ENCODE measurements at places on chromosomes 12 and 14.
A peak's percentile ranks its signal among the peaks of the same experiment; 100 is the strongest.

- no peak for DNase-seq
These were observed 475.6 kb upstream of the SOX5 start for GRCh38 chr12:24424889-24425600.

GRCh38 chr14:23045419-23046357 lies 3.7 kb downstream of the PSMB11 start:
- no peak for DNase-seq

GRCh38 chr12:21828136-21828775 lies 53.8 kb upstream of the KCNJ8 start:
- no peak for DNase-seq

GRCh38 chr14:33045760-33046159 lies 107.1 kb downstream of the NPAS3 start:
- DNase-seq: no peak

- no peak for DNase-seq
These were observed 371.8 kb downstream of the ZFP36L1 start for GRCh38 chr14:68421116-68421515.

- no peak for DNase-seq
These were observed 252.6 kb downstream of the FOXN3 start for GRCh38 chr14:89164168-89165073.

DNA sequence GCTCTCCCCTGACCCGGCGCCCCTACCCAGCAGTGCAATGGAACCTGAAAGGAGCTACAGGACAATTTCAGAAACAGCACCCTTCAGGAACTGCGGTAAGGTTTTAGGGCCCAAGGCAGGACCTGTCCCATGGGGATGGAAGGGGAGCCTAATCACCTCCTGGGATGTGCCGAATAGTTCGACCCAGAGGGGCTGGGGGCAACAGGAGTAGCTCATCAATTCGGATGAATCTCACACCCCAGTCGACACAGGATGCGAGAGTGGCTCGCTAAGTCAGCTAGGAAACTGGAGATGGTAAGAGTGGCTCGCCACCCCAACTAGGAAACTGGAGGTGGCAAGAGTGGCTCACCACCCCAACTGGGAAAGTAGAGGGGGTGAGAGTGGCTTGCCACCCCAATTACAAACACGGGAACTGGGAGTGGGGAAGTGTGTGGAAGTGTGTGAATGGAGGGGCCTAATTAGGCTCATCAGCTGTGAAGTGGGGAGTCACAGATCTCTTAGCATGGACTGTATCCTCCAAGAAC lies 57.1 kb downstream of the DHRS2 start:
- DNase-seq: no peak

GRCh38 chr12:80707830-80708258 lies 410 bp downstream of the MYF6 start:
- no peak for DNase-seq

DNA sequence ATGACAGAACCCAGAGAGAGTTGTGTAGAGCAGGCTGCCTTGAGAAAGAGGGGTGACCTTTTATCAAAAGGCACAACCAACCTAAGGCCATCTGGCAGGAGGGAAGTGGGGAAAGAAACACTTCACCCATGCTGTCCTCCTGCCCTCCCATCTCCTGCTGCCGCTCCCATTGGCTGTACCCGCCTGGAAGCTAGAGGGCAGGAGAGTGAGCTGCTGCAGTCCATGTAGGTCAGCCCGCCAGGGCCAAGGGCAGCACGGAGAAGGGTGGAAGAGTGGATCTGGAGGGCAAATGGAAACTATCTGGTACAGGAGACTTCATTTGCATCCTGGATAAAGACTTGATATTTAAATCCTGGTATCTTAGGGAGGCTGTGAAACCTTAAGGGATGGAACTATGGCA lies 11.5 kb upstream of the CABP1 start:
- DNase-seq: no peak

- no peak for DNase-seq
These were observed 87.7 kb downstream of the GPR135 start for GRCh38 chr14:59377491-59377890.

DNA sequence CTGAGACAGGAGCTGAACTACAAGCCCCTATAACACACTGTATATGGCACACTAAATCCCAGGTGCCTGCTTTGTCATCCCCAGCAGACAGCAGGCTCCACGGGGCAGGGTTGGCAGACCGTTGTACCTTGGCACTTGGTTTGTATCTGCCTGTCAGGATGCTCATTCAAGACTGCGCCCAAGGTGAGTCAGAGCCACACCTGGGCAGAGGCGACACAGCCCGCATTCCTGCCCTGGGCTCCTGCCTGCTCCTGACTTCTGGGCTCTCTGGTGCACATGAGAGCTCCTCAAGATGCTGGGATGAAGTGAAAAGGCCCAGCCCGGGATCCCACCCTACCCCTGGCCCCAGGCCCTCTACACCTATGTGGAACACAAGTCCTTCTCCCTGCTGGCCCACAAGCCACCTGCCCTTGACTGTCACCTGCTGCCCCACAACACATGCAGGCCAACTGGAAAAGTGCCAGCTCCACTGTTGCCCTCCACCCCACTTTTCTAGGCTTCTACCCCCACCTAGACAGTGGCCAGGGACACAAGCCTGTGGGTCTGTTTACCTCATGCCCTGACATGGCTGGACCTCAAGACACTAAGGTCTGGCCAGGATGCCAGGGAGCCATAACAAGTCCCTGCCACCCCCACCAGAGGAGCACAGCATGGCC lies 30.8 kb upstream of the PNMA1 start:
- DNase-seq: peak; percentile 90

- DNase-seq: peak; percentile 75
These were observed 84.4 kb downstream of the VWF start for GRCh38 chr12:6039894-6040601.

DNA sequence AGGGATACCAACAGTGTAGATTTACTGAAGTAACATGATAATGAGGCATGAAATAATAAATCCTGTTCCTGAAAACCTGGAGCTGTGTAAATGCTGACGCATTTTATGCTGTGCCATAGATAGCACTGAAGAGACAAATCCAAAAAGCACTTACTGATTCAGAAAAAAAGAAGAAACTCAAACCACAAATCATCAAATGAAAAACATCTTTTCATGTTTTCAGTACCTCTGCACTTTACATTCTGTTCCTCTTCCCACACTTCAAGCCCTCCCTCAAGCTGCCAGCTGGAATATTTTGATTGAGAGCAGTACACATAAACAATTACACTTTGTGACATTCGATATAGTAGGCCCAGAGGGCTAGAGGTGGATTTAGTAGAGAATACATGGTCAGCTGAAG lies 362.3 kb downstream of the NAV3 start:
- DNase-seq: no peak

DNA sequence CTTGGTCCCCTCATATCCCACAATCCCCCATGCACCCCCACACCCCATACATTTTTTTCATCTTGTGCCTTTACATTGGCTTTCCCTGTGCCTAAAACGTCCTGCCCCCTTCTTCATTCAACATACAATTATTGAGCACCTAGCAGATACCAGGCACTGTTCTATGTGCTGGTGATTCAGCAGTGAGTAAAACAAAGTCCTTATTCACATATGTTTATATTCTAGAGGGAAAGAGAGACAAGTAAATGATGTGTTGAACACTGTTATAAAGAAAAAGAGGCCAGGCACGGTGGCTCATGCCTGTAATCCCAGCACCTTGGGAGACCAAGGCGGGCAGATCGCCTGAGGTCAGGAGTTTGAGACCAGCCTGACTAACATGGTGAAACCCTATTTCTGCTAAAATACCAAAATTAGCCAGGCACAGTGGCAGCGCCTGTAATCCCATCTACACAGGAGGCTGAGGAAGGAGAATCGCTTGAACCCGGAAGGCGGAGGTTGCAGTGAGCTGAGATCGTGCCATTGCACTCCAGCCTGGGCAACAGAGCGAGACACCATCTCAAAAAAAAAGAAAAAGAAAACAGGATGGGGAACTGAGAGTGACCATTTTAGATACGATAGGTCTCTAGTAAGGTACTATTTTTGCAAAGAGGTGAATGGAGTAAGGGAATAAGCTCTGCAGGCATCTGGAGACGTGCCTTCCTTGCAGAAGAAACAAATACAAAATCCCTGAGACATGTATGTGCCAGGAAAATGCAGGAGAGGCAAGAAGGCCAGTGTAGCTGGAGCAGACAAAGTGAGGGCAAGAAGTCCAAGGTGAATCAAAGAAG lies 12.2 kb downstream of the SLC7A7 start:
- no peak for DNase-seq

- DNase-seq: no peak
These were observed 12.2 kb downstream of the MMAB start for GRCh38 chr12:109560867-109561710.

GRCh38 chr12:30515351-30515750 lies 180.3 kb downstream of the IPO8 start:
- no peak for DNase-seq

DNA sequence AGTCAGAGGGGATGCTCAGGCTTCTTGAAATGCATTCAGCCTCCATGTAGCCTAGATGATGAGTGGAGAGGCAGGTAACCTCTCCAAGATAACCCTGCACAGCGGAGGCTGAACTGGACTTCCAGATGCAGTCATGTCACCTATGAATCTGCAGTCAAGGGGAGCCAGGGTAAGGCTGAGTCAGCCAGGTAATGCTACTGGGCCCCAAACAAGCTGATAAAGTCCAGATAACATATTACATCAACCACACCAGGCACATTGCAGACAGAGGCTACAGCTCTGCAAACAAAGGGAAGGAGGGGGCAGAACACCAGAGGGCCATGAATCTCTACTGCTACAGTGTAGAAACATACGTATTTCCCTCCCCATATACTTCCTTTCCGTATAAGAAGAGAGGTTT lies 14.0 kb downstream of the RNASE9 start:
- no peak for DNase-seq

GRCh38 chr14:53338192-53338591 lies 185.1 kb upstream of the DDHD1 start:
- DNase-seq: peak; percentile 18

GRCh38 chr12:85796001-85796400 lies 40.2 kb downstream of the RASSF9 start:
- DNase-seq: no peak

GRCh38 chr12:24139035-24139434 lies 189.6 kb upstream of the SOX5 start:
- DNase-seq: no peak

- DNase-seq: no peak
These were observed 158.3 kb upstream of the PRKD1 start for GRCh38 chr14:30085943-30086342.

DNA sequence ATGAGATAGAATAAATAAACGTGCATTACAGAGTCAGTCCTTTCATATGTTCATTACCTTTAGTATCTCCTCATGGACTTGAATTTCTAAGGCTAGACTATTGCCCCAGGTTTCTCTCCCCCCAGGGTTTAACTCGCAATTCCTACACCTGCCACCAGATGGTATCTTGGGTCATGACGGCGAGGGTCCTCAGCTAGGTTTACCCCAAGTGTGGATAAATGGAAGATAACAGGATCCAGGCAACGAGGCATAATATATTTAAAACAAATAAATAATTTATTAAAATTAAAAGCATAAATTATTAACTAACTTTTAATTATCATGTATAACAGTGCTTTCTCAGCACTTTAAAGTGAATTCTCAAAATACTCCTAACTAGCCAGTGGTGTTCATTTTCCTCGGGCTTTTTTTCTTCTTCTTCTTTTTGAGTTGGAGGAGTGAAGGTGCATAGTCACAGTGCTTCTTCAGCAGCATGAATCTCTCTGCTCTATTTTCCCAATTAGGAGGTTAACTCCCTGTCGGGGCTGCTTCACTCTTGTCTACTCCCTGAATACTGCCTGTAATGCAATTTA lies 243.5 kb upstream of the CAND1 start:
- DNase-seq: peak; percentile 40

Data from epithelial cell of esophagus (primary cell).